Skeletal muscle tissue (tissue), 5 donors: ENCODE measurements at places on chromosomes 1 and 21. TPM values are rescaled to one million over a fixed set of nuclear protein-coding genes. Genes with fewer than 3 reads are reported as not detected.

Gene KCND3
- 1.0 TPM for total RNA-seq

Gene LGALS8
- total RNA-seq = 15.7 TPM

Gene TMEM51
- 4.7 TPM for total RNA-seq

Gene HRNR
- total RNA-seq = not detected

Gene OR2T33
- total RNA-seq = not detected

Gene GRHL3
- total RNA-seq = not detected

Gene CELA2B
- total RNA-seq = 1.6 TPM

Gene GNAI3
- total RNA-seq = 8.4 TPM

Gene DPT
- total RNA-seq = 74.6 TPM

Gene NLRP3
- 5.2 TPM for total RNA-seq

Gene FAM72D
- 0.52 TPM for total RNA-seq

Gene ETNK2
- 6.8 TPM for total RNA-seq

Gene B3GALT2
- total RNA-seq = 6.8 TPM

Gene DIRAS3
- 1.6 TPM for total RNA-seq

Gene LMOD1
- 15.1 TPM for total RNA-seq

Gene FCRL1
- total RNA-seq = under 0.01 TPM

Gene S100A6
- 203 TPM for total RNA-seq

Gene CHIA
- not detected for total RNA-seq

Gene DIP2A
- total RNA-seq = 23.5 TPM

Gene OR2T35
- not detected for total RNA-seq

Gene F5
- total RNA-seq = 1.0 TPM

Gene OR10Z1
- total RNA-seq = not detected

Gene SASS6
- 1.6 TPM for total RNA-seq

Gene FNDC5
- 366 TPM for total RNA-seq

Gene C1orf116
- total RNA-seq = not detected

Gene DRAXIN
- total RNA-seq = not detected

Gene OVAAL
- total RNA-seq = not detected

Gene C1orf226
- total RNA-seq = 0.52 TPM

Gene MAP3K7CL
- 37.6 TPM for total RNA-seq

Gene UBE2Q1
- total RNA-seq = 15.1 TPM

Gene BSND
- not detected for total RNA-seq

Gene PKNOX1
- 8.9 TPM for total RNA-seq

Gene REN
- total RNA-seq = not detected

Gene NECTIN4
- not detected for total RNA-seq

Gene ESRRG
- total RNA-seq = 25.1 TPM

Gene COL24A1
- total RNA-seq = 3.7 TPM

Gene MX2
- total RNA-seq = 6.8 TPM

Gene NT5C1A
- 11.0 TPM for total RNA-seq

Gene FCRL6
- not detected for total RNA-seq

Gene CFAP410
- 11.0 TPM for total RNA-seq

Gene TLCD4
- total RNA-seq = 17.7 TPM

Gene GJA8
- total RNA-seq = not detected

Gene CLCA4
- total RNA-seq = not detected

Gene ZNF362
- 7.3 TPM for total RNA-seq

Gene ZSWIM5
- 0.52 TPM for total RNA-seq

Gene CTSE
- total RNA-seq = 0.52 TPM

Gene HSD3B2
- not detected for total RNA-seq

Gene TMEM9
- 50.1 TPM for total RNA-seq

Gene OR10K1
- not detected for total RNA-seq

Gene WDR64
- total RNA-seq = not detected
